ENCODE measurements at places on chromosomes 5 and 9.

GRCh38 chr5:13831351-13831750 is 113.1 kb downstream of the DNAH5 start:
- peak; percentile 11 for DNase-seq

DNA sequence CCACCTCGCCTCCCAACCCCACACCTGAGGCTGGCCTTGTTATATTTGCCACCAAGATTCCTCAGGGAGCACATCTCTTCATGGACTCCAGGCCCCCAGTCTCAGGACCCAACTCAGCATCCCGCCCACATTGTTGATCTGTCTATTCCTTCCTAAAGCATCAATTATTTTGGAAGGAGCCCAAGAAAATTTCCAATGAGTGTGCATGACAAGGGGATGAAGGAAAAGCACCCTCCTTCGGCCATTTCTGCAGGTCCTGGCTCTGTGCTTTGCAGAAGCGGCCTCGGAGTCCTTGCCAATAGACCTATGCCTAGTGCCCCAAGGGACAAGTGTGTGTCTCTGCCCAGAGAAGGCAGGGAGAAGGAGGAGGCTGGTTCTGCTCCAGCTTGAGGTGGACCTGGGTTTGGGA is 273.2 kb downstream of the GADD45G start:
- no peak for DNase-seq

- DNase-seq = peak; percentile 41
Measured at GRCh38 chr5:176675676-176676360, 28.5 kb downstream of the TSPAN17 start.

- DNase-seq = no peak
Measured at GRCh38 chr5:6066016-6066415, 312.3 kb downstream of the MED10 start.

- DNase-seq = no peak
Measured at GRCh38 chr9:76115982-76116646, 225.6 kb downstream of the PCSK5 start.

- DNase-seq = peak; percentile 64
Measured at GRCh38 chr5:103487218-103487617, 75.4 kb downstream of the NUDT12 start.

GRCh38 chr5:83889971-83890745 is 169.5 kb upstream of the HAPLN1 start:
- DNase-seq = no peak

GRCh38 chr9:113278840-113279239 is 3.4 kb downstream of the PRPF4 start:
- no peak for DNase-seq

DNA sequence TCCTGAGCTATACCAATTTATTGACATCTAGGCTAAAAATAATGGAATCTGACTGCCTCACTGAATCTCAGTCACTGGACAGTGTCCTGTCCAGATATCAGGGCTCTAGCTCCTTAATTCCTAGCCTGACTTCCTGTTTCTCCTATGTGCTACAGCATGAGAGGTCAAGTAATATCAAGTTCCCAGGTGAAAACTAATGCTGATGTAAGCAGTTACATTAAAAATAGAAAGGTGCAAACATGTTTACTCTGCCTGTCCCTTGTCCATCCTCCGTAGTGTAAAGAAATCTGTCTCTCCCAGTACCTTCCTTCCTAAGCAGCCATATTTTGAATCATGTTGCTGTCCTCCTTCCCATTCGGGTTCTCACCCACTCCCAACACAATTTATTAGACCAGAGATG is 145.9 kb upstream of the GHR start:
- DNase-seq = no peak

DNA sequence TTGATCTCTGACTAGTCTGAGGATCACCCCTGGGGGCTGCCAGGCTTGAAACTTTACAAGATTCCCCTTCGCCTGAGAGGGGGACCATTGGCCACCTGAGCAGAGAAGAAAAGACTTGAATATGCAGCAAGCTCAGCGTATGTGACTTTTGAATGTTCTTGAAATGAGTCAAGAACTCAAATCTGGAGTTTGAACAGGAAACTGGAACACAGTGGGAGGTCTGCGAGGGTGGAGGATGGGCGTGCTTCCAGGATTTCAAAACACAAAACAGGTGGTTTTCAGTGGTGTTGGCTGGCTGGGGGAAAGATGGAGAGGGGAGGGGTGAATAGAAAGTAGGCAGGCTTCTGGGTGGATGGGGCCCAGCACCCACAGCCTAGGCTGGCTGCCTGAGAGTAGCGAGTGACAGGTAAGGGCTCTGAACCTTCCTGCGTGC is 40.6 kb downstream of the TMEM174 start:
- DNase-seq = peak; percentile 92

DNA sequence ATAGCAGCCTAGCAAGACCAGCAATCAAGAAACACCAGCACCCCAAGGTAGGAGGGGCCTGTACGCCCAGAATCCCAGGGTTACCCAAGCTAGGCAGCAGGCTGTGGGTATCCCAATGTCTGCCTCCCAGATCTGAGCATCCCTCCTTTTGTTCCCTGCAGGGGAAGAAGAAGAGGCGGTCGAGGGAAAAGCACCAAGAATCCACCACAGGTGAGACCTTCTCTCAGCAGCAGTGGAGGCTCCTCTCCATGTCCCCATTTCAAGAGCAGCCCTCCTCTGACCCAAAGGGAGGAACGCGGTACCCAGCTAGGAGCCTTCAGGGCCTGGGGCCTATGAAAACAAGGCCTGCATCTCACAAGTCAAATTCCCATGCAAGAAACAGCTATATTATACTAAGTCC is 28.9 kb downstream of the TCF7 start:
- no peak for DNase-seq

DNA sequence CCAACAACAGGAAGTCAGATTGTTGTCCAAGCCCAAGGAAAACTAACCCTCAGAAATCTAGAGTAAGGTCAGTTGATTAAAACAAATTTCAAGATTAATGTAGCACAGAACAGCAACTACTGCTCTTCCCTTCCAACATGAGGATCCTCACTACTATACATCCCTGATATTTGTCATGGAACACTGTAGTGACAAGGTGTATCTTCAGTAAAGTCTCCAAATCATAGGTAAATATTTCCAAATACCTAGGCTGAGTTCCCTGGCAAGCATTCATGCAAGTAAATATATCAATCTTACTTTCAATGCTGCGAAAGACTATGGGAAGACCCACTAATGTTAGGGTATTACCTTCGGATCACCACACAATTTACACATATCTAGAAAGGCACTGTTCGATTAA is 986.9 kb upstream of the ARRDC3 start:
- DNase-seq = no peak

DNA sequence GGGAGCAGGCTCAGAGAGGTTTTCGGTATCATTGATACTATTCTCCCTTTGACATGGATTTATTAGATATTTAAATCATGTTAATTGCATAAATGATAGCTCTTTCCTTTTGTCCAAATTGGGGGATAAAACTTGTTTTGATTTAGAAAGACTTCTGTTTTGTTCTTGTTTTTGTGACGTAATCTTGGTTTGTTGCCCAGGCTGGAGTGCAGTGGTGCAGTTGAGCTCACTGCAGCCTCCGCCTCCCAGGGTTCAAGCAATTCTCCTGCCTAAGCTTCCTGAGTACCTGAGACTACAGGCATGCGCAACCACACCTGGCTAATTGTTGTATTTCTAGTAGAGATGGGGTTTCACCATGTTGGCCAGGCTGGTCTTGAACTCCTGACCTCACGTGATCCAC is 7.1 kb downstream of the MAT2B start:
- DNase-seq = no peak

- peak; percentile 54 for DNase-seq
Measured at GRCh38 chr5:178207183-178207916, 3.0 kb downstream of the HNRNPAB start.

Measured in fibroblast of skin of right quadriceps (primary cell).